Right forelimb (tissue), 1 donor: ENCODE measurements at places on chromosomes 16 and 17.

DNA sequence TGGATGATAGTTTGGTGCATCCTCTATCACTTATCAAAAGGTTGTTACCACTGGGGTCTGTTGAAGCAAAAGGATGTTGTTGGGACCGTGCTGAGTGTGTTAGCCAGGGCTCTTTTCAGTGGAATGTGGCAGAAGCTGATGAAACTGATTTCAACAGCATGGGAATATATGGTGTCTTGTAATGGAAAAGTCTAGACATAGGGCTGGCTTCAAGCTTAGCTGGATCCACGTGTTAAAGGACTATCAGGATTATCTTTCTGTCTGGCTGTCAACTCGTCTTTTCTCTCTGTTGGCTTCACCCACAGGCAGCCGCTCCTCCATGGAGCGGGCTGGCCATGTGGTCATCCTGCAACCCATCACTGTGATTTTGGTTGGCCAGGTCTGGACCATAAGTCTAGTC, 8.7 kb downstream of the SNX29 start:
- DNase-seq, result no peak

- no peak for DNase-seq
Measured at GRCh38 chr17:1119924-1120323, 59.9 kb downstream of the ABR start.

DNA sequence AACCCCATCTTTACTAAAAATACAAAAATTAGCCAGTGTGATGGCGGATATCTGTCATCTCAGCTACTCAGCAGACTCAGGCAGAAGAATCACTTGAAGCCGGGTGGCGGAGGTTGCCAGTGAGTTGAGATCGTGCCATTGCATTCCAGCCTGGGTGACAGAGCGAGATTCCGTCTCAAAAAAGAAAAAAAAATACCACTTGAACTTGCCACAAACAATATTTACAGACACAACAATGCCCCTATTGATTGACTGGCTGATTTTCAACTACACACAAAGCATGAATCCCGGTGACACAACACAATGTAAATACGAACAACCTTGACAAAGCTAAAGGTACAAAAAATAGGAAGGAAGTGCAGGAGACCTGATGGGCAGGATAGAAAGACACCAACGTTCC, 49.3 kb downstream of the NXN start:
- no peak for DNase-seq

DNA sequence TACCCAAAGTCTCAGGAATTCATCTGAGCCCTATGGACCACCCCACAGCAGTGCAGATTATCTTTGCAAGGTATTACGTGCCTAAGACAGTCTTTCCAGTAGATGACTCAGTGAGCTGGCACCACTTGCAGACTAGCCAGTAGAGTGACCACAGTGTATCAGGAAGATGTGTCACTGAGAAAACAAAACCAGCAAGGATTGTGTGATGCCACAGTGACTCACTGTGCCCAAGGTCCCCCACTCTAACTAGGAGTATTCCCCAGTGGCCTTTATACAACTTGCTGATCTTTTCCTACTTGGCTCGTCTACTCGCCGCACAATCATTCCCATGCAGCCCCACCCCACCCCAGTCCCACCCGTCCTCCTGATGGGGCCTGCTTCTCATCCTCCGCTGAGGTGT, 26.8 kb upstream of the PRKCA start:
- DNase-seq, result no peak

GRCh38 chr16:86229866-86230656, 280.3 kb upstream of the FOXF1 start:
- peak; percentile 34 for DNase-seq

DNA sequence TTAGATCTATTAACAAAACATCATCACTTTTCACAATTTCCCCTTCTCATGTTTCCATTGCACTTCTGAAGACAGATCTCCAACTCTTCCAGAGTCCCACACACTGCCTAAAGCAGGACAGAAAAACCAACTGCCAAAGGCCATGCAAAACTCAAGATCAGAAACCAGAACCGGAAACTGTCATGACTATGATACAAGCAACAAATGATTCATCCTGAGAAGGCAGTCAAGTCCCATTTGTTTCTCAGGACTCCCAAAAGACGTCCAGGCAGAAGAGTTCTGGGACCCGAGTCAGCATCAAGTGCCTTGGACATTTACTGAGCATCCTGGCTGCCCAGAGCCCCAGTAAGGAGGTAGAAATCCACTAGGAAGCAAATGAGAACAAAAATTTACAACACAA, 38.8 kb downstream of the ERN1 start:
- DNase-seq, result no peak

DNA sequence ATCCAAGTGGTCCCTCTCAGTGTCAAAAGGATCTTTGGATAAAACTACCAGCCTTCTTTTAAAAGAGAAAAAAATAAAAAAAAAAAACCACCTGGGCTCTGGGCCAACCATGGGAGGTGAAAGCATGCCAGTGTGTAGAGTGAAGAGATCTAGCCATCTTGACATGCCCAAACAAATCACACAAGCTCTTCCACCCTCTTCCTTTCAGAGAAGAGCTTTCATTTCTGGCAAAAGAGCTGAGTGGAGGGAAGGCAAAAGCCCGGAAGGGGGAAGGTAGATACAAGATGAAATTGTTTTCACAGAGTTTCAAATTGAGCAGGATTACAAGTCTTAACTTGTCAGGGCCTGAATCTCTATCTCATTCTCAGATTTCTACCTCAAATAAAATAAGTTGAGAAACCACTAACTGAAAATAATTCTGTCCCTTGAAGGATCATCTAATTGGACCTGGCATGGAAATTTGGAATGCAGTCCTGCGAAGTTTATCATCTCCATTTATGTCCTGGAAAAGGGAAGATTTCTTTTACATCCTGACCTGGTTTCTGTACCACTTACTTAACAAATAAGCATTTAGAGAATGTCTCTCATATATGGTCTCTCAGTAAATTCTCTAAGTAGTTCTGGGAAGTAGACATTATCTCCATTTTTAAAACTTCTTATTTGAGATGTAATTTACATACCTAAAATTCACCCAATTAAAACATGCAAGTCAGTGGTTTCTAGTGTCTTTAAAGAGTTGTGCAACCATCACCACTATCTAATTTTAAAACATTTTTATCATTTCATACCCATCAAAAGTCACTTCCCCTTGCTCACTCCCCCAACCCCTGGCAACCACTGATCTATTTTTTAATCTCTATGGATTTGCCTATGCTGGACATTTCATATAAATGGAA, 93.7 kb downstream of the TANGO6 start:
- no peak for DNase-seq
